Smooth muscle cell of the umbilical artery (primary cell): ENCODE measurements at places on chromosomes 6 and 20. TPM values are rescaled to one million over a fixed set of nuclear protein-coding genes. Genes with fewer than 3 reads are reported as not detected.

NKX2-4 gene
- total RNA-seq, result not detected in 2 replicates

ATF6B gene
- 18.7 and 28.5 TPM in 2 replicates for total RNA-seq

GMPR gene
- 6.1 and 7.1 TPM in 2 replicates for total RNA-seq

PRDM13 gene
- total RNA-seq, result not detected in 2 replicates

GGTLC1 gene
- not detected in 2 replicates for total RNA-seq

PHACTR3 gene
- total RNA-seq, result not detected in 2 replicates

MAS1 gene
- total RNA-seq, result under 0.01 TPM in 1 of 2 replicates, not detected in the other

IRF4 gene
- total RNA-seq, result not detected in 2 replicates

PTK6 gene
- 0.18 TPM in 1 of 2 replicates, not detected in the other for total RNA-seq

HLA-DQA2 gene
- total RNA-seq, result not detected in 2 replicates

GPLD1 gene
- under 0.01 and 0.32 TPM in 2 replicates for total RNA-seq

TGM3 gene
- total RNA-seq, result not detected in 2 replicates
